ENCODE measurements at places on chromosomes 12 and 14.

- peak; percentile 49 for DNase-seq
These were observed 134.4 kb downstream of the ADGRD1 start for GRCh38 chr12:131087991-131088700.

- DNase-seq: no peak
These were observed 84.0 kb upstream of the PTPRB start for GRCh38 chr12:70721216-70721615.

- DNase-seq: peak; percentile 79
These were observed at the start of gene JAG2 for GRCh38 chr14:105168496-105168978. TSS of gene JAG2 (minus strand) at chr14:105168776. CDS start at chr14:105168420, 356 bp downstream.

DNA sequence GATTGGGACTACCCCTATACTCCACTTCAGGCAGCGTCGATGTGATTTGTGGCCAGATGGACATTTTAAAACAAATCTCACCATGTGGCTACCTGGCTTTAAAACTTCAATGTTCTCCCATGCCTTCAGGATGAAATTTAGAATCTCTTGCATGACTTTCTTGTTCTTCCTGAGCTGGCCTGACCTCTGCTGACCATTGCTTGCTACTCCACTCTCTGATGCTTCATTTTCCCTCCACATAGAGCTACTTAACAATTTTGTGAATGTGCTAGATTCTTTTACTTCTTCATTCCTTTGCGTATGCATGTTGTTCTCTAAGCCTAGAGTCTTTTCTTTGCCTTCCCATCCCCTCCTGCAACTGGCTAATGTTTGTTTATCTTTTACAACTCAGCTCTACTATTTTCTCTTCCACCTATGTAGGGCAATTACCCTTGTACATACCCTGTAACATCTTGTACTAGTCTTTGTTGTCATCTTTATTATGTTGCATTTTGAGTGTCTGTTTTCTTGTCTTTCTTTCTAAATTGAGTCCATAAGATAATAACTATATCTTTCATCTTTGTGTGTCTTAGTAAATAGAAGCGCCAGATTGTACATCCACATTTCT is 41.2 kb downstream of the YLPM1 start:
- DNase-seq: no peak

DNA sequence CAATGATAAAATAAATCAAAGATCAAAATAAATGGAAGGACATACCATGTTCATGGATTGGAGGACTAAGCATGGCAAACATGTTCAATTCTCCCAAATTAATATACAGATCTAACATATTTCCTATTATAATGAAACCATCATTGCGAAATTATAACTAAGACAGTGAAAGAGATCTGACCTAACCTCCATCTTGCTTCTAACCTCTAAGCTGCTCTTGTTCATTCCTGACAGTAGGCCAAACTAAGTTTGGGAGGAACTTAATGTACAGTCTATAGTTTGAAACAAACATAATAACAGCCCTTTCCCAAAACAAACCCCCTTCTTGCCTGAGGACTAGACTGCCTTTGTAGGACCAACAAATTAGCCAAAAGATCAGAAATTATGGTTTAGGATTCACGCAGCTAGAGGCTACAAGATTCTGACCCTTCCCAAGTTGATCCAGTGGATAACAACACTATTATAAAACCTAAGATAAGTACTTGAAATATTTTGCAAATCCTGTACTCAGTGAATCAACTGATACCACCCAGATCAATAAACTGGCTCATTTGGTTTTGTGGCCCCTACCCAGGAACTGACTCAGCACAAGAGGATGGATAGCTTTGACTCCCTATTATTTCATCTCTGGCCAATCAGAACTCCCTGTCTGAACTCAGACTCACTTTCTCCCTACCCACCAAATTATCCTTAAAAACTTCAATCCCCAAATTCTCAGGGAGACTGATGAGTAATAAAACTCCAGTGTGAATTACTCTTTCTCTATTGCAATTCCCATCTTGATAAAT is 41.7 kb upstream of the OR5AU1 start:
- DNase-seq: no peak

GRCh38 chr12:3263939-3264922 is 187.1 kb downstream of the TSPAN9 start:
- DNase-seq: no peak

GRCh38 chr12:111445726-111446581 is 40.2 kb downstream of the SH2B3 start:
- peak; percentile 53 for DNase-seq

GRCh38 chr12:26212988-26213387 is 17.6 kb downstream of the SSPN start:
- DNase-seq: no peak

DNA sequence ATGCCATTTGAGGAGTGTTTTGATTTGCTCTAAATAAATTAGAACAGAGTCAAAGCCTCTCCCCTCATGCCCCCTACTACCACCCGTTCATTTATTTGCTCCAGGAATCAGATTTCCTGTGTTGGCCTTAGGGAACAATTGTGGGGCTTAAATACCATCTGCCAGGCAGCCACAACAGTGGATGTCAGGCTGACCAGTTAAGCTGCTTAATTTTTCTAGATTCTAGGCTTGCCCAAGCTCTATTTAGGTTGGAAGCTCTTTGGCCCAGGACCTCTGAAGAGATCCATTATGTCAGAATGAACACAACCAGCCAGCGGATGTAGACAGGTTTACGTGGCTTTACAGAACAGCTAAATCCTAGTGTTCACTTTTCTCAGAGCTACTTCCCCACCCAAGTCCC is 1.0 kb upstream of the TIMELESS start:
- no peak for DNase-seq

DNA sequence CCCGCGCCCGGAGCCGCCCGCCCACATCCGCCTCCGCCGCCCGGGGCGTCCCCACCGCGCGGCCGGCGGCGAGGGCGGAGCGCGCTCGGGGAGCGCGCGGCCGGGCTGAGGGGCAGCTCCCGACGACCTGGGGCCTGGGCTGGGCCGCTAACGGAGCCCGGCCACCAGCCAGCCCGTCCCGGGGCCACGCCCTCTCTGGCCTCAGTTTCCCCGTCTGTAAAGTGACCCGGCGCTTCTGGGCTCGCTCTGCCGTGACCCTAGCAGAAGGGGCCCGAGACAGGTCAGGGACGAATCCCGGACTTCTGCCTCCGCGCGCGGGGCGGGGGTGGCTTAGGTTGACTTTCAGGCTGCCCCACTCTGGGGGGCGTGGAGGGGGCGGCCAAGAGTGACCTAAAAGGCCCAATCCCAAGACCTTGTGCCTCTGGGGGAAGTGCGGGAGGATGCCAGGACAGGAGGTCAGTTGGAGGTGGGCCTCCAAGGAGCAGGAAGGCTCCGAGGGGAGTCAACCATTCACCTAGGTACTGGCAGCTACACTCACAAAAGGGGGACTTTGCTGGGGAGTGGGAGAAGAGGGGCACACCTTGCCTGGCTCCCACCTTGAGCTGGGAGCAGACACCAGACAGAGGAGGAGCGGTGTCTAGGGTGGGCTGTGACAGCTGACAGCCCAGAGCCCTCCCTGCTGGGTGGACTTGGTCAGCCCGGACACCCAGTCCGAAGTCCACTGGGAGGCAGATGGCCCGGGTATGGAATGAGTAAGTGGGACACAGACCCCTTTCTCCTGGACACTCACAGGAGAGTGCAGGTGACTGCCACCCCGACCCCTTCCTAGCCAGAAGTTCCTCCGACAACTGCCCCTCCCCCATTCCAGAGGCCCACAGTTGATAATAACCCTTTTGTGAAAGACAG is 486 bp upstream of the AKT1 start:
- DNase-seq: peak; percentile 79

DNA sequence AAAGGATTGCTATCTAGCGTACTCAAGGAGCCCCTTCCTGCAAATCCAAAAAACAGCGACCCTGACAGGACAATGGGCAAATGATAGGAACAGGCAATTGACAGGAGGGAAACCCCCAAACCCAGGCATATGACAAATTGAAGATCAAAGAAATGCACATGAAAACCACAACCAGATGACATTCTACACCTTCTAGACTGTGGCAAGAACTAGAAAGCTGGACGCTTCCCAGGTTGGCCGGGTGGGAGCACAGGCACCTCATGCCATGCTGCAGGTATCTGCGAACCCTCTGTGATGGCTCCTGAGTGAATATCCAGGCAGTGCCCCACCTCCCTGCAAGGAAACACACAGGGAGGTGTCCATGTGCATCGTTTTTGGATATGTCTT is 37.1 kb downstream of the CMKLR1 start:
- no peak for DNase-seq

DNA sequence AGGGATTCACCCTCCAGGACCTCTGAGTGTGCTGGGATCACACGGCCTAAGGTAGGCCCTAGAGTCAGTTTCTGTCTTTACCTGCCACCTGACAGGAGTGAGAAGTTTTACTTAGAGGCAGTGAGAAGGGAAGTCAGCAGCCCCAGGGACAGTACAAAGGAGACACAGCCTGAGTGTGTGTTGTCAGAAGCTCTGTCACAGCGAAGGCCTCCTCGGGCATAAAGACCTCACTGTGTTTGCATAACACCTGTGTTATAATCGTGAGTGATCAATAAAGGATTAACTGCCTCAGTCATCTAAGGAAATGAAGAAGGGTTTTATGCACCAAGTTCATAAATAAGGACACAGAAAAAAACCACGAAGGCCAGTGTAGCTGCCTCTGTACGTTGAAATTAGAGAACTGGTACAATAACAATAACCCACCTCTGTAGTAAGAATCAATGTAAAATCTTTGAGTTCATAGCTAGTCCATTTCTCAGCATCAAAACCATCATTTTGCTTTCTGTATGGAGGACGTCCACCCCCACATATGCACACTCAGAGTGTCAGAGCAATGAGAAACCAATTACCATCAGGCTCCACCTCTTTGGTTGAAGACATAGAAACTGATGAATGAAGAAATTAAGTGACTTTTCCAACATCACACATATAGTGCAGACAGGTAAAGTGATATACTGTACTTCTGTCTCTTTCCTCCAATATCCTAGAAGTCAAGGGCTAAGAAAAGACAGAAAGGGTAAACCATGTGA is 159.3 kb downstream of the DAD1 start:
- DNase-seq: no peak

- DNase-seq: peak; percentile 85
These were observed 13.1 kb downstream of the ASIC1 start for GRCh38 chr12:50070314-50071060.

DNA sequence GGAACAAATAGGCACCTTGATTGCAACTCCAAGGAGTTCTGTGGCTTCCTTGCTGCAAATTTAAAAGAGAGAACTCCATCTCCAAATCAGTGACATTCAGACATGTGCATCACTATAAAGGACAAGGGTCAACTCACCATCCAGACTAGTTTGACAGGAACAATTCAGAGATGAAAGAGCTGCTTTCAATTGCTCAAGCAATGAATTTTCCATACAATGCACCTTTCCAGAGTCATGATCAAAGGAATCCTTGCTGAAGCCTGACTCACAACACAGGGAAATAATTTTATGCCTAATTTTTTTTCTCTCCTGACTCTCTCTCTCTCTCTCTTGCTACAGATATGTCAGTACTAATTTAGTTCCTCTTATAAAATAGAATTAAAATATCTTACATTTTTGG is 380.5 kb upstream of the GARIN6 start:
- DNase-seq: no peak

DNA sequence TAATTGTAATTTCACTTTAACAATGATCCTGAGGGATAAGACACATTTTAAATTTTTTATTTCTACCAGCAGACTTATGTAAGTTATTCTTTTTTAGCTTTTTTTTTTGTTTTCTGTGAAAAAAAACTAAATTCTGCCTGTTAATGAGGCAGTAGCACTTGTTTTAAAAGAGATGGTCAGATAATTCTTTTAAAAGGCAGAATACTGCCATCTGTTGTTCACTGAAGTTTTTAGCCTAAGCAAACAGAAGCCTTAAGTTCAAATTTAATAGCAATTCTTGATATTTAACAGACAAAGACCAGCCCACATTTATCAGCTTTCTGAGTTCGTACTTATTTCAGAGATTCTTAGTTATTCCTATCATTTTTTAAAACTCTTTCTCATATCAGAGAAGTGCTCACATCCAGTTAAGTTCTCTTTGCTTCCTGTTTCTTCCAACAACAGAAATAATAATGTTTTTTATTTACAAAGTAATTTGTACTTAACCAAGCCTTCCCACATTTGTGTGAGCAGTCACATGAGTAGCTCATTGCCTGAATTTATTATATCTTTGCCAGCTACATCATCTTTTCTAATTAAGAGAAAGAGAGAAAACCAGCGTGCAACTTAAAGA is 93.4 kb upstream of the SLCO1C1 start:
- no peak for DNase-seq

- DNase-seq: no peak
These were observed 35.1 kb downstream of the PELI2 start for GRCh38 chr14:56153267-56153666.

DNA sequence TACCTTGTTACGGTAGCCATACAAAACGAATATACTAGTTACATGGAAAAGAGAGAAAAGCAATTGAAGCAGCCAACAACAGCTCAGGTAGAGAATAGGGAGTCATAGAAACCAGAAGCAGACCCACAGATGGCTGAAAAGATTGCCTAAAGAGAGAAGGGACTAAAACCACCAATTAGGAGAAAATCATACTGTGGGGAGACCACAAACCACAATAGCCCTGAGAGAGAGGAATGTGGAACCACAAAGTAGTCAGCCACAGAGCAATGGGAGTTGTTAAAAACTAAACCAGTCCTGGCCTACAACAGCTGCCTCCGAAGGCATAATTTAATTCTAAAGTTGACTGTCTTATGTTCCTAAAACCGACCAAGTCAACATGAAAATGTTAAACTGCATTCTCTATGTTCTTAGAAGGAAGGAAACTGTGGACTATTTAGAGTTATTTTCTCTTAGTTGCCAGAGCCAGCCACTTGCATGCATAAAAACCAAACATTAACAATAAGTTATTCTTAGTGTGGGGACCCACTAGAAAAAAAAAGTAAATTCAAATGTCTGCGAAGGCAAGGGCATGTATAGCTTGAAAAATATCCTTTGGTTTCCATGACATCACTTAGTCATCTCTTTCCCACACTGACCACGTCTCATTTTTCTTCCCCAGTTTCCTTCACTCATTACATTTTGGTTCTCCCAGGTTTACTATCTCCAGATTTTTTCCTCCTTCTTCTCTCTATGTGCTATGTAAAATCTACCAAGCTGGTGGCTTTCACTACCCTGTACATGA is 398.1 kb downstream of the NOVA1 start:
- DNase-seq: no peak

DNA sequence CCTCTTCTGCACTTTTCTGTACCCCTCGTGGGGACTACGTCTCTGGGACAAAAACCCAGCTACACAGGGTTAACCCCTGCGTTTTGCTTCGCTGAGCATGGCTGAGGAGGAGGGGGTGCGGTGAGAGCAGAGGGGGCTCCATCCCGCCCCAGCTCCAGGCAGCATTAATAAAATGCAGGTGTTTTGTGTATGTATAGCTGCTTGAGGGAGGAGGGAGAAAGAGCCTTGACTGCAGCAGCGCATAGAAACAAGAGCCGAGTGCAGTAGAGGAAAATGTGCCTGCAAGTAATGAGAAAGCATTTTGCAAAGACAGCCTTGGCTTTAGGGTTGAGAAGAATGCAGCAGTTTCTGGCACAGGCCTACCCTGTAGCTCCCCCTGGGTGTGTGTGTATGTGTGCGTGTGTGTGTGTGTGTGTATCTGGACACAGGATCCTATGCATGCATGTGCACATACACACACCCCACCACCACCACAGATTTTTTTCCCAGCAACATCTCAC is 103.9 kb downstream of the ZFP36L1 start:
- no peak for DNase-seq

- no peak for DNase-seq
These were observed 92.0 kb downstream of the PPP2R5C start for GRCh38 chr14:101853455-101854018.
